ENCODE measurements at places on chromosomes 6 and 20.
A peak's percentile ranks its signal among the peaks of the same experiment; 100 is the strongest.

DNA sequence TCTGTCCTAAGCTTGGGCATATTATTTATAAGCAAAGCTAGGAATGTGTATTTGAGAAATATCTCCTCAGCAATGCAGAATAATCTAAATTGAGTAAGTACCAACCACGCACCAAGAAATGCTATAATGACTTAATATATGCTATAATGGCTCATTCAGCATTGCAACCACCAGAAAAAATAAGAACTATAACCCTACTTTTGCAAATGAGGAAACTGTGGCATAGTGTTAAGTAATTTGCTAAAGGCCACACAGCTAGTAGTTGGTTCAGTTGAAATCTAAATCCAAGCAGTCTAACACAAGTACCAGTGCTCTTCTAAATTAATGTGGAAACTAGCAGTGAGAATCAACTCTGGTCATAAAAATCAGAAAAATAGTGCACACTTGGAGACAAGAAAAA lies 35.7 kb downstream of the HBS1L start:
- DNase-seq: no peak

GRCh38 chr20:45378191-45378590 lies at the start of gene TP53TG5:
TP53TG5 (minus strand) TSS chr20:45378325; CDS start chr20:45378236, 89 bp downstream.
- DNase-seq: no peak

- peak; percentile 10 for DNase-seq
These were observed 207.2 kb downstream of the PHACTR1 start for GRCh38 chr6:12923644-12924235.

DNA sequence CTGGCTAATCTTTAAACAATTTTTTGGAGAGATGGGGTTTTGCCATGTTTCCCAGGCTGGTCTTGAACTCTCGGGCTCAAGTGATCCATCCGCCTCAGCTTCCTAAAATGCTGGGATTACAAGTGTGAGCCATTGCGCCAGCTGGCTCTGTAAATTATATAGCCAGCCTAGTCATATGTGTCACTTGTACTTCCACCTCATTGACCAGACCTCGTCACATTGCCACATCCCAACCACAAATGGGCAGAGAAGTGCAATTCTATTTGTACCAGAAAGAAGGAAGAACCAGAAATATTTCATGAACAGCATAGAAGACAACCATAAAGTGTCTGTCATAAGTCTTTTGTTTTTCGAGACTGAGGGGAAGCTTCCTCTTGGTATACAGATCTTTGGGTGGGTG lies 304.9 kb upstream of the RNF24 start:
- no peak for DNase-seq

DNA sequence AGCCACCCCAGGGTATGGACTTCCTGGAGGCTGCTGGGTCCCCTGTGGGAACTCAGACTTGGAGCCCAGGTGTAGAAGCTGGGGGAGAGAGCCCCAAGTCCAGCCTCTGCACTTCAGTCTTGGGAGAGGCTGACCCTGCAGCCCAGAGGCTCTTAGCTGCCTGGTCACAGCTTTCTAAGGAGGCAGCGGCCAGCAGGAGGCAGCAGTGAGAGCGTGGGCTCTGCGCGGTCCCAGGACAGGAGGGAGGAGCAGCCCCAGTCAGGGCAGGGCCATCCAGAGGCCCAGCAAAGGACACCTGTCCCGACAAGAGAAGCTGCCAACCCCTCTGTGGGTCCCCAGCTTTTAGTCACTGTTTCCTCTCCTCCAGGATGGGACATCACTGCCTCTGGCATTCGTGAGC lies 9.4 kb downstream of the TREML2 start:
- DNase-seq: no peak

DNA sequence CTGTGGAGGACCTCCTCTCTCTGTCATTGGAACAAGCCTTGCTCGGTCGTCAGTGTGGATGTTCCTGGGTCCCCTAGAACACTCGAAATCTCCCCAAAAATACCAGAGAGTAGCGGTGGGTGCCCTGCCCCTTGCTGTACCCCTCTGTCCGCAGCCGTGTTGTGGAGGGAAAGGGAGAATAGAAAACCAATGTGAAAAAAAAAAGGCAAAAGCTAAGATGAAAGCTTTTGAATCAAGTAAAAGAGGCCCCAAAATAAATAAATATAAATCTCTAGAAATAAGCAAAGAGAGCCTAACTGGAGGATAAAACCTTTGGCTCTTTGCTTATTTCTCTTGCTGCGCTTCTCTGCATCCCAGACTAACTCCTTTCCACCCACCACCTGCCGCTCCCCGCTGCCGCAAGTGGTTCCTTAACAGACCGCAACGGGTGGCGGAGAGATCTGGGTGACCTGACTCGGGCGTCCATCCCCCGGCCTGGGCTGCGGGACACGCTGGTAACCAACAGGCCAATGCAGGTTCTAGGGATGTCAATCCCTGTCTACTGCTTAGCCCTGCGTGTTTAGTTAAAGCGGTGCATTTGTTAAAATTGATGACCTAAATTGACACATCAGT lies 110.0 kb downstream of the GPX5 start:
- no peak for DNase-seq

GRCh38 chr6:158158748-158159147 lies 9.3 kb downstream of the SERAC1 start:
- DNase-seq: no peak

- no peak for DNase-seq
These were observed 99.3 kb upstream of the CHD6 start for GRCh38 chr20:41717483-41717882.

DNA sequence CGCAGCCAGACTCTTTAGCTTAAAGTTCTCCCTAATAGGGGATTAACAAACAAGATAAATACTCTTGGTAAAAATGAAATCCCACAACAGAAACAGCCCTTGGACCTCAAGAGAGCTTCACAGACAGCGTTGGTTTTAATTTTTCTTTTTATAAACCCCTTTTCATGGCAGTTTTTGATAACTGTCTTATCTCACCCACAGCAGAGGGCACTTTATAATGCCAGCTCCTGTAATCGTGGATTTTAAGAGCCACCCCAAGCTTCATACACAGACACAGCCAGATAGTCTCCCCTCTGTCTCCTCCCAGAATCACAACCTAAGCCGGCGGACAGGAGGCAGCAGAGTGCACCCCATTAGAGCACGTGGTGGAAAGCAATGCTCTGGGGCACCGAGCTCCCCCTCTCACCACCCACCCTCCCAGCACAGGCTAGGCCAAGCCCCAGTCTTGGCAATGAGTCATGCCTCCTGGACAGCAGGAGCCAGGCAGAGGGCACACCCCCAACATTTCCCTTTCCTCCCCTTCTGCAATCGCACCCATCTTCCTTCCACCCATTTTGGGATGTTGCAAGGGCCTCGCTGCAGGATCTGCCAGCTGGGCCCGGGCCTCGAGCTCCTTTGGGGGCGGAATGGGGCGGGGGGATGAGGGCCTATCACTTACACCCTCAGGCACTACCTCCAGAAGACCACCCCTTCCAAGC lies 2.4 kb downstream of the JAG1 start:
- DNase-seq: peak; percentile 16

DNA sequence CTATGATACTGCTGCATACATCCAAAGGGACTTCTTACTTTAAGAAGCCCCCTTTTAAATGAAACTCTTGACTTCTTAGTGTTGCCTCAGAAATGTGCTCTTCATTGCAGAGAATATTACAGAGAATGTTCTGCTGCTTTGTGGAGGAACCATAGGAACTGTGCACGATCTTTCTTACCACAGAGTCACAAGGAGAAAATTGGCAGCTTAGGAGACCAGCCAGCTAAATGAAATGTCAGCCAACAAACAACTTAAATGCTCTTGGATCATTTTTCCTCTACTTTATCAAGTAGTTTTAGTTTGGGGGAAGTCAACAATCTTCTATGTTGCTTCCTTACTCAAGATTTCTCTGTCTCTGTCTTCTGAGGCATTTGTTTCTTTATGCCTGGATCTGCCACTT lies 125.9 kb upstream of the MLIP start:
- DNase-seq: no peak

- no peak for DNase-seq
These were observed 229.8 kb downstream of the TMEM242 start for GRCh38 chr6:157093536-157093935.

- no peak for DNase-seq
These were observed 45.5 kb upstream of the FILIP1 start for GRCh38 chr6:75539136-75539535.

GRCh38 chr6:30154709-30155519 lies 6.1 kb downstream of the TRIM10 start:
- DNase-seq: no peak

GRCh38 chr6:143457563-143458359 lies 7.2 kb downstream of the PEX3 start:
- DNase-seq: no peak

DNA sequence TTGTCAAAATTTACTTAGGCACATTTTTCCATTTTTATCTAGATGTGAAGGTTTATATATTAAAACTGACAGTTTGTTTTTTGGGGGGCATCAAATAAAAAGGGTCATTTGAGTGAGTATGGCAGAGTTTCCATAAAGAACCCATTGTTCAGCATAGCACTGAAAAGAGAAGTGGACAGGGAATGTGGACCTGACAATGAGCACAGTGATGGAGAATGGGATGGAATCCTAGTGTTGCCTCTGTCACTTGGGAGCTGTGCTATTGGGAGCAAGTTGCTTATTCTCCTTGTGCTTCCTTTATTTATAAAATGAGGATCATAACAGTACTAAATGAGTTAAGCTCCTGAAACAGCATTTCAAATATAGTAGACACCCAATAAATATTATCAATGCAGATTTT lies 130.7 kb upstream of the SIM1 start:
- DNase-seq: no peak

DNA sequence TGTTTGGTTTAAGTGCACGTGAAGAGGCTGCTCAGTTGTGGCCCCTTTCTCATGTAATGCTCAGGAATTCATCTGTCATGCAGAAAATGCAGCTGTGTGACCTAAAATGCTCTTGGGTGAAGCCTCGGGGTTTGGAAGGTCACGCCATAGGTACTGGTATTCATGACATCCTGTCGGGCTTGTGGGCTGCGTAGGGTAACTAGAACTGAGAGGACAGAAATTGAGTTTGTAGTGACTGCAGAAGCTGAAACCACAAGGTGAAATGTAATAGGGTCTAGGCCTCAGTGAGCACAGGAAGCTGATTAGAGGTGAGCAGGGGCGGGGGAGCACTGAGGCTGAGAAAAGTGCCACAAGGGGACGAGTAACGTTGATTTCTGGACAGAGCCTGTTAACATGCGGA lies 128.8 kb downstream of the SOBP start:
- no peak for DNase-seq

DNA sequence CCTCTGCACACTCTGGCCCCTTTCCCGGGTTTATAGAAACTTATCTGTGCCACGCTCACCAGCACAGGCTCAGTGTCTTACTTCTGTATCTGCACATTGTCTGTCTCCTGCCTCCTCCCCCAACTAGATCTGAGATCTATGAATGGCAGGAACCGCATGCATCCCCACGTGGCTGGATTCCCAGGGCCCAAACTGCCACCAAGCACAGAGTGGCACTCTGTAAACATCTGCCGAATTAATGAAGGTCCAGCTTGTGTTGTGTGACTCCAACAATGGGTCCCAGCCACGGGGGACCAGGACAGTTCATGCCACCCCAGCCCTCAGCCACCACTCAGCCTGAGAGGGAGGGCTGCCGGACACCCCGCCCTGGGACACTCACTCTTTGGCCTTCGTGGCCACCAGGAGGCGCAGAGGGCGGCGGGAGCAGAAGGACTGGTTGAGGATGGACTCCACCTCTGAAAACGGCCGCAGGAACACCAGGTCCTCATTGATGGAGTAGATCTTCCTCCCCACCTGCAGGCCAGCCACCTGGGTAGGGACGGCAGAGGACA lies 171.1 kb downstream of the PREX1 start:
- DNase-seq: no peak

- DNase-seq: no peak
These were observed 144.0 kb downstream of the SIM1 start for GRCh38 chr6:100320686-100321085.

- no peak for DNase-seq
These were observed 172.4 kb downstream of the TBC1D32 start for GRCh38 chr6:121161886-121162285.

GRCh38 chr6:45843848-45844521 lies 171.7 kb downstream of the CLIC5 start:
- DNase-seq: no peak

GRCh38 chr6:170292407-170293158 lies 1.7 kb upstream of the DLL1 start:
- DNase-seq: peak; percentile 66

- no peak for DNase-seq
These were observed 208.8 kb downstream of the BMP2 start for GRCh38 chr20:6976106-6976900.

GRCh38 chr6:71496722-71497033 lies 208.1 kb downstream of the OGFRL1 start:
- DNase-seq: no peak

DNA sequence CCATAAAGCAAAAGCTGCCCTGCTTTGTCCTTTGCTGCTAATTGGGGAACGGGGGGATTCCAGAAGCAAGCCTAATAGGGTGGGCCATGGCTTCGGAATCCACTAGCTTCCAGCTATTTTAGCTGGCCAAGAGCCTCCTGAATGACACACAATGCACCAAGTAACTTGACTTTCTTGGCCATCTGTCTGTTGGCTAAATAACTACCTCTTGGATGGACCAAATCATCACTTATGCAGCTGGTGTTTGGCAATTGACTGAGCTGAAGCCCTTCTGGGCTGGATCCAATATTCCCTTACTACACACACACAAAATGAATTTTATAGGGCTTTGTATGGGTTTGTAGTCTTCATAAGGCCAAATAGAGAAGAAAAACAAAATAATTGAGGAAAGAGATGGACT lies 8.8 kb upstream of the CBLN4 start:
- no peak for DNase-seq

GRCh38 chr6:26028746-26029569 lies 58.3 kb upstream of the HFE start:
- DNase-seq: no peak

GRCh38 chr6:25369433-25370177 lies 90.4 kb downstream of the CARMIL1 start:
- peak; percentile 35 for DNase-seq

DNA sequence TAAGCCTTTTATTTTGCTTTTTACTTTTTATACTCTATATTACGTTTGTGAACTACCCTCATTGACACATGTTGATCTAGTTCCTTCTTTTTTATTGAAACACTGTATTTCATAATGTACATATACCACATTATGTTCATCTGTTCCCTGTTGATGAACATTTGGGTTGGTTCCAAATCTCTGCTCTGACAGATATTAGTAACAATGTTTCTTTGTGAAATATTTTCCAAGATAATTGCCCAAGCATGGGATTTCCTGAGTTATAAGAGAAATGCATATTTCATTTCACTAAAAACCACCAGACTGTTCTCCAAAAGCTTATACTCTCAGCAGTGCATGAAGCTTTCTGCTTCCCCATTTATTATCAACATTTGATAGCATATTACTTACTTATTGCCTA lies 44.2 kb upstream of the TNFRSF21 start:
- no peak for DNase-seq

DNA sequence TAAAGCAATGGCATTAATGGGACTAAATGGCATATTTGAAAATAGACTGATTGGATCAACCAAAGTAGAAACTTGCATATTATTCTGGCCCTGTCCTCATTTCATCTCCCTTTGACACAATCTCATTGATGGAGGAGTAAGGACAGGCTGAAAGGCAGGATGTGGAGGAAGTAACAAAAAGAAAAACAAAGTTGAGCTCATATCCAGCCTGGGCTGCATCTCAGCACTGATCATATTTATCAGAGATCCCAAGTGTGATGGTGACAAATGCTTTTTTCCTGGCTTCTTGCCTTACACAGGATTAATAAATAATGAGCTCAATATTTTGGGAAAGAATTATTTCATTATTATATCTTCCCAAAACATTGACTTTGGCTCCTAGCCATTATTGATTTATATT lies 622.7 kb downstream of the CD109 start:
- no peak for DNase-seq
